RWPE1 (cell line): ENCODE measurements at places on chromosomes 4 and X.

DNA sequence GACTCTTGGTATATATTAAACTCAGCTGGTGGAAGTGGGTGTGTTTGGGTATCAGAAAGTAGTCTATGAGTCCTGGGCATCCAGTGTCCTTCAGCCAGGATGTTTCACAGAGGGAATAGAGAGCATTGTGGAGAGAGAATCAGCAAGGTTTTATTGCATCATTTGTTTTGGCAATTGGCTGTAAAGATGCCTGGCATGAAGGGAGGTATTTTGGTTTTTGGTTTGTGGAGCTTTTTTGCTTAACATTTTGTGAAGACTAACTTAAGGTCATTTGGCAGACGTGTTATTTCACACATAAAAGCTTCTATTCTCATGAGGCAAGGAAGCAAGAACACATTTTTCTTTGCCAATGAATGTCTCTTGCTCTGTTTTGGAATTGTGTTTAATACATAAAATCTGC is 71.1 kb downstream of the DCLK2 start:
- no peak for DNase-seq

GRCh38 chr4:26288355-26288909 is 32.4 kb upstream of the RBPJ start:
- DNase-seq = peak; percentile 35

- DNase-seq = no peak
Measured at GRCh38 chrX:68935362-68935761, 106.5 kb downstream of the EFNB1 start.

GRCh38 chr4:40173470-40173875 is 23.4 kb upstream of the RHOH start:
- no peak for DNase-seq

DNA sequence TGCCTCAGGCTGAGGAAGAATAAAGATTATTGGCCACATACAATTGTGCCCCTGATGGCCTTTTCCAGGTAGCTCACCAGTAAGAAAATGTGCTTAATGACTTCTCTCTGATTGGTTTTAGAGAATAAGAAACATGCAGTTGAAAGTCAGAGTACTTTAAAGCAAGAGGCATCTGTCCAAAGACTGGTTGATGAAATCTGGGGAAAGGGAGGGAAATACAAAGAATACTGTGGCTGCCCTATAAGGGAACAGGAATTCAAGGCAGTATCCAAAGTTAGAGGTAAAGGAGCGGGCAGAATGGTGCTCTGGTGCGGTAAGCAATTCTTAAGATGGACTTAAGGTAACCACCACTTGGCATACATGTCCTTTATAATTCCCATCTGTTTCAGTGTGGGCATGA is 11.4 kb downstream of the PBDC1 start:
- no peak for DNase-seq
